Articular chondrocyte of knee joint (primary cell): ENCODE measurements at places on chromosomes 1 and 21. TPM values are rescaled to one million over a fixed set of nuclear protein-coding genes. Genes with fewer than 3 reads are reported as not detected.

Gene SETD4
- 17.6 and 18.6 TPM in 2 replicates for total RNA-seq

Gene TMEM52
- 0.39 TPM in 1 of 2 replicates, not detected in the other for total RNA-seq

Gene PRSS38
- not detected in 2 replicates for total RNA-seq

Gene FAM72D
- total RNA-seq, result 0.65 and 0.78 TPM in 2 replicates

Gene MFAP2
- 18.2 and 20.3 TPM in 2 replicates for total RNA-seq

Gene PCBP3
- total RNA-seq, result 3.5 and 5.8 TPM in 2 replicates

Gene DSCAM
- under 0.01 TPM in 1 of 2 replicates, not detected in the other for total RNA-seq

Gene ZNHIT6
- 20.4 and 25.0 TPM in 2 replicates for total RNA-seq

Gene OR2AK2
- total RNA-seq, result not detected in 2 replicates

Gene MROH7
- 1.3 and 2.5 TPM in 2 replicates for total RNA-seq

Gene LCE1B
- not detected in 2 replicates for total RNA-seq

Gene ACOT7
- 25.9 and 32.6 TPM in 2 replicates for total RNA-seq

Gene IL22RA1
- total RNA-seq, result 0.11 and 0.26 TPM in 2 replicates

Gene INSRR
- under 0.01 TPM in 1 of 2 replicates, not detected in the other for total RNA-seq

Gene OR2M3
- total RNA-seq, result not detected in 2 replicates

Gene CLCA1
- total RNA-seq, result not detected in 2 replicates

Gene CFAP141
- total RNA-seq, result not detected in 2 replicates
